ENCODE measurements at places on chromosomes 13 and 19.
A peak's percentile ranks its signal among the peaks of the same experiment; 100 is the strongest.

- no peak for DNase-seq
Observed at GRCh38 chr13:61010358-61010757, 405.3 kb downstream of the PCDH20 start.

- peak; percentile 73 for DNase-seq
Observed at GRCh38 chr19:58460039-58460438, 6.8 kb upstream of the ZNF324 start.

GRCh38 chr13:100674572-100674871 is at the start of gene TMTC4:
TSS of gene TMTC4 (minus strand) at chr13:100674795. CDS start at chr13:100670362, 4,433 bp downstream.
- no peak for DNase-seq

DNA sequence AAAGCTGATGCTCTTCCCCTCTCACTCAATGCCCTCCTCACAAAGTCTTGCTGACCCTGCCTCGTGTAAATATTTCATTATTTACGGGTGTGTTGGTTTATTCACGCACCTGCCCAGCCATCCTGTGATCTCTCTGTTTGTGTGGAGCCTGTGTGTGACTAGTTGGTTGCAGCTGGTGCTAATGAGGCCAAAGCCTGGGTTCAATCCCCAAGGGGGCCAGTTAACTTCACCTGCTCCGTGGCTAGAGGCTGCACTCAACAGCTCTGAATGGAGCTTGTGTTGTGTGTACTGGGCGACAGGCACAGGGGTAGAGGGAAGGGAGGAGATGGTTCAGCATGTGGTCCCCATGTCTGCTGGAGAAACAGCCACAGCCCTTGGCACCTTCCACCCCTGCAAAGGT is 109.5 kb downstream of the DNAJC15 start:
- no peak for DNase-seq

GRCh38 chr13:99015606-99016490 is 38.0 kb upstream of the DOCK9 start:
- no peak for DNase-seq

DNA sequence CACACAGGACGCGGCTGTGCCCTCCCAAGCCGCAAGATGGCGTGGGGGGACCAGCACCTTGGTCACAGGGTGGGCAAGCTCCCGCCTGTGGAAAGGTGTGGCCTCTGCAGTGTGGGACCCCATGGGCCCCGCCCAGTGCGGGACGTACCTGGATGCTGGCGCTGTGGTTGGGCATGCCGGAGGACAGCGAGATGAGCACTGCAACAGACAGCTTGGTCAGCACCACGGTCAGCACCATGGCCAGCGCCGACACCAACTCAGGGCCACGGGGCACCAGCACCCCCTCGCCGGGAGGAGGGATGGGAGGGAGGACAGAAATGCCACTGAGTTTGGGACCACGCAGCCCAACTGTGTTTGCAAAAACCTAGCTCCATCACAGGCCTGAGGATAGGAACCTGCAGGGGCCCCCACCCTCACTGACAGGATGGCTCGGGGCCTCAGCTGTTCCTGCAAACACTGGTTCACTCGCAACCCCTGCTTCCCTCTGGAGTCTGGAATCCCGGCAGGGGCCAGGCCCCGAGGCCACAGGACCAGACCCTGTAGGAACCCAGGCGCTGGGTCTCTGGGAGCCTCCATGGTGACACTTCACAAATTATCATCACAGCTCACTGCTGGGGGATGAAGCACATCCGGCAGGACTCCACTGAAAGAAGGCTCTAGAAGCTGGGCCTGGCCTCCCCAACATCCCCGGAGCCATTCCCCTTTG is 27.1 kb downstream of the IZUMO4 start:
- DNase-seq: no peak

DNA sequence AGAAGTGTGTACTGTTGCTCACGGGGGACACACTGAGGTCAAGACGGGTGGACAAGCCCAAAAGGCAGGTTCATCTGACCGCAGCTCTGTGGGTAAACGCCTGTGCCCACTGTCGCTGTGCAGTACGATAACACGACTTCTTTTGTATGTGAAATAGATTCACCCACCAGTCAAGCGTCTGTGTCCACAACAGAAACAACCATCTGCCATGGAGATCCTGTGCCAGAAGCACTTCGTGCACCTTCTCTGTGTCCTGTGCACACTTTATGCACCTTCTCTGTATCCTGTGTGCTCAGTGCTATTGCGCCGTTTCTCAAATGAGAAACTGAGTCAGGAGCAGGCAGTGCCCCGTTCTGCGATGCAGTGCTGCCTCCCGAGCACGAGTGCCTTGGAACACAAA is 138.9 kb downstream of the ATP11A start:
- DNase-seq: no peak

GRCh38 chr13:106232681-106233080 is 302.8 kb downstream of the EFNB2 start:
- no peak for DNase-seq

- peak; percentile 39 for DNase-seq
Observed at GRCh38 chr13:104477261-104477660, 1411.0 kb upstream of the SLC10A2 start.

GRCh38 chr13:52053460-52053859 is 29.0 kb downstream of the UTP14C start:
- DNase-seq: no peak

- DNase-seq: no peak
Observed at GRCh38 chr13:59982631-59983382, 180.9 kb downstream of the DIAPH3 start.

DNA sequence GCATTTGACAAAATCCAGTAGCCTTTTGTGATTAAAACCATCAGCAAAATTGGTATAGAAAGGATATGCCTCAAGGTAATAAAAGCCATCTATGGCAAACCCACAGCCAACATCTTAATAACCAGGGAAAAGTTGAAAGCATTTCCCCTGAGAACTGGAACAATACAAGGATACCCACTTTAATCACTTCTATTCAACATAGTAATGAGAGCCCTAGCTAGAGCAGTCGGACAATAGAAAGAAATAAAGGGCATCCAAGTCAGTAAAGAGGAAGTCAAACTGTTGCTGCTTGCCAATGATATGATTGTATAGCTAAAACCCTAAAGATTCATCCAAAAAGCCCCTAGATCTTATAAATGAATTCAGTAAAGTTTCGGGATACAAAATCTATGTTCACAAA is 1510.3 kb downstream of the PCDH9 start:
- DNase-seq: no peak
